ENCODE measurements at places on chromosomes 6 and 20.

- no peak for DNase-seq
Measured at GRCh38 chr6:111989743-111990142, 64.2 kb upstream of the CCN6 start.

- no peak for DNase-seq
Measured at GRCh38 chr6:169638915-169639314, 62.9 kb downstream of the WDR27 start.

DNA sequence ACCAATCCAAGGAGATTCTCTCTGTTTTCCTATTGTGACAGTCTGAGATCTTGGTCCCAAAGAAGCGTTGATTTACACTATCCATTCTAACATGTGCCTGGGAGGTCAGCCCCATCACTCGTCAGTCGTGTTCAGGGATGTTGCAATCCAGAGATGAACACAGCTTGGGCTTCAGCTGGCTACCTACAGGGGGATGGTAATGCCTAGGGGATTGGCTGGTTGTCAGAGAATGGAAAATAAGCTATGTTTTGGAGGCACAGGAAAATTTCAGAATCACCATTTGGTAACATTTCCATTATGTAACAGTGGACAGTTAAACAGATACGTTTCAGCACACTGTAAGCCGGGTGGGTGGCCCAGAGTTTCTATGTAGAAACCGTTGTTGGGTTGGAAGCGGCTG, 147.1 kb upstream of the RALGAPA2 start:
- no peak for DNase-seq

DNA sequence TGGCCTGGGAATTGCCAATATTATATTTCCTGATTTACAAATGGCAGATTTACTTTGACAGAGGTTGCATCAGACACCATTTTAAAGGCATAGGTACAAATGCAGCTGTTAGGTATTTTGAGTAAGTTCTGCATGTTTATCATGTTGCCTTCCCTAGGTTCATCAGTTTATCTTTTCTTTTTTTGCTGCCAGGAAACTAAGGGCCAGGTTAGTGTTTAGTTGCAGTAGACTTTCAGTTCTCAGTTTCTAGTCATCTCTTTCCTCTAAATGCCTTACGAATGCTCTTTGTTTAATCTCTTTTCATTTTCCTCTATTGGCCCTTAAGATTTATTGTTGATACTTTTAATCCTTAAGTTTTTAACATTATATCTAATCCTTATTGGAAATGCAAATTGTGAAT, 129.9 kb downstream of the SMAP1 start:
- DNase-seq = no peak

DNA sequence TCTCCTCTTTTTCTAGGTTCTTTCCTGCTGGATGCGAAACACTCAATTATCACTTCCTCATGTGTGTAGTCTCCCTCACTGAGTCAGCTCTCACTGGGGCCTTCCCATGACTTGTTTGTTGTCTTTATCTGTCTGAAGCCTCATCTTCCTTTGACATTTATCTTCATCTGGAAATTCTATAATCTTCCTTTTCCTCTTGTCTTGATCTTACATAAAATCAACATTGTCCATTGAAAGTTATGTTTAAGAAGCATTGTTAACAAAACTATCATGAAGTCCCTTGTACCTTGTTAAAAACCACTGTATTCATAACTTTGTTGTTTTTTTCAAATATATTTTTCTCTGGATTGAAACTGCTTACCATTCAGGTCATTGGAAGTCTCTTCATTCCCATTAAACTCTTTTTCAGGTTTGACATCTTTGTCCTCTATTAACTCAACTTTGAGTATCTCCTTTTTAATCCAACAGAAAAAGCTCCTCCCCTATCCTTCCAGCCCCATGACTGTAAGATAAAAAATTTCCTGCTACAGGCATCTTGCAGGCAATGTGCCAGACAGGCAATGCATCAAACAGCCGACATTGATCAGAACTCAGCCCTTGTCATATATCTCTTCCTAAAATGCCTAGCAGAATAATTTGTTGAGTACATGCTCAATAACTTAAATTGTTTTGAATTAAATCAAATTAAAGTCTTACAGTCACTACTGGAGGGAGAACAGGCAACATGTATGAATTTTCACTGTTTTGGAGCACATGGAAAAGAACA, 34.8 kb downstream of the MYLIP start:
- no peak for DNase-seq

- no peak for DNase-seq
Measured at GRCh38 chr6:64266351-64266821, 630.8 kb downstream of the PHF3 start.

DNA sequence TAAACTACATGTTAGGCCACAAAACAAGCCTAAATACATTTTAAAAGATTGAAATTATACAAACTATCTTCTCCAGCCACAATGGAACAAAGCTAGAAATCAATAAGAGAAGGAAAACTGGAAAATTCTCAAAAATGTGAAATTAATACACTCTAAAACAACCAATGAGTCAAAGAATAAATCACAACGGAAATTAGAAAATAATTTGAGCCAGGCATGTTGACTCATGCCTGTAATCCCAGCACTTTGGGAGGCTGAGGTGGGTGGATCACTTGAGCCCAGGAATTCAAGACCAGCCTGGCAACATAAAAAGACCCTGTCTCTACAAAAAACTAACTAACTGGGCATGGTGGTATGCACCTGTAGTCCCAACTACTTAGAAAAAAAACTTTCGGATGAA, 6.3 kb upstream of the WFDC13 start:
- DNase-seq = no peak

Measured in Calu3 (cell line).